ENCODE measurements at places on chromosomes 12 and 14.

DNA sequence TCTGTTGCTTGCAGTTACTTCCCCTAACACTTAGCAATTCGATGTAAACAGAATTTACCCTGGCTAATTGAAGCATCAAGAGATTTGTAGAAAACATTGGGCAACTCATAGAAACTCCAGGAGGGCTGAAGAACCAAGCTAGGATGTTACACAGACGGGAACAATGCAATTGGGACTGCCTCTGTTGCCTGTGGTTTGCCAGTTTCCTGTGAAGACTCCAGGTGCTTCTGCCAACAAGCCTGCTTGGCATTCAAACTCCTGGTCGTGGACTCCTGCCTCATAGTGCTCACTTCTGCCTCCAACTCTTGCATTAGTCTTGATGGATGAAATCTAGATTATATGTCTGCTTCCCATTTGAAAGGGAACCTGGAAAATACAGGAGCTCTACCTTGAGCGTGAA, 246.0 kb downstream of the BMP4 start:
- no peak for DNase-seq

- DNase-seq = no peak
Observed at GRCh38 chr14:21385188-21385904, 1.5 kb upstream of the SUPT16H start.

- DNase-seq = no peak
Observed at GRCh38 chr14:73239393-73240241, 2.3 kb downstream of the PAPLN start.

- DNase-seq = no peak
Observed at GRCh38 chr12:2646341-2646740, 148.4 kb upstream of the FKBP4 start.

DNA sequence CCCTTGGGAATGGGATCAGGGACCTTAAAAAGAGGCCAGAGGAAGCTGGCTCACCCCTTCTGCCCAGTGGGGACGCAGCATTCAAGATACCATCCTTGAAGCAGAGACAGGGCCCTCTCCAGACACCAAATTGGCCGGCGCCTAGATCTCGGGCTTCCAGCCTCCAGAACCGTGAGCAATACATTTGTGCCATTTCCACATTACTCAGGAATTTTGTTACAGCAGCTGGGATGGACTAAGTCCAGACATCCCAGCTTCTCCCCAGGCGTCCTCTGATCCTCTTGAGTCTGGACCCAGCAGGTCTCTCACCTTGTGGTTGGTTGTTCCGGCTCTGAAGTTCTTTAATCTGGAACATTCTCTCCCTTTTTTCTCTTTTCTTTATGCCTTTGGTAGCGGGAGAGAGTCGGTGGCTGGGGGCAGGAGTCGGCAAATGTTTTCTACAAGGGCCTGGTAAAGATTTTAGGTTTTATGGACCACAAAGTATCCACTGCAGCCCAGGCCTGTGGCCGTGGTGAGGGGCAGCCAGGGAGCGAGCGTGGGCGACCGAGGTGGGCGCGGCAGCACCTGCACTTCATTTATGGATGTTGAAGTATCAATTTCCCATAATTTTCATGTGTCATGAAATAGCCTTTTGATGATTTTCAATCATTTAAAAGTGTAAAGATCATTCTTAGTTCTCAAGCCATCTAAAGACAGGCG, 4.8 kb downstream of the CEP170B start:
- no peak for DNase-seq

GRCh38 chr12:86666316-86666715, 410.1 kb upstream of the MGAT4C start:
- no peak for DNase-seq

DNA sequence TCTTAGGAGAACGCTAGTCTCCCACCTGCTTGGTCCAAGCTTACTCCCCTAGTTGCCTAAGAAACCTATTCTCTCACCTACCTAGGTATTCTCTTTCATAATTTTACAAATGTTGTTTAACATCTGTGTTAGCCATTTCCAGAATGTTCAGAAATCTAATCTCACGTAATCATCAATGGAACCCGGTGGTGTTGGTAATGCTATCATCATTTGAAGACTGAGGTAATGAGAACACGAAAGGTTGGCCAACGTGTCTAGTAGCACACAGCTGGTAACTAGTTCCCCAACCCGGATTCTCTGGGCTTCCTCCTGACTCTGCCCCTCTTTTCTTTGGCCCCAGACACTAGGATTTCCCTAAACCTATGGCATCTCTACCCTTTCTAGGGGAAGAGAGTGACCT, 43.8 kb upstream of the EMP1 start:
- DNase-seq = no peak

DNA sequence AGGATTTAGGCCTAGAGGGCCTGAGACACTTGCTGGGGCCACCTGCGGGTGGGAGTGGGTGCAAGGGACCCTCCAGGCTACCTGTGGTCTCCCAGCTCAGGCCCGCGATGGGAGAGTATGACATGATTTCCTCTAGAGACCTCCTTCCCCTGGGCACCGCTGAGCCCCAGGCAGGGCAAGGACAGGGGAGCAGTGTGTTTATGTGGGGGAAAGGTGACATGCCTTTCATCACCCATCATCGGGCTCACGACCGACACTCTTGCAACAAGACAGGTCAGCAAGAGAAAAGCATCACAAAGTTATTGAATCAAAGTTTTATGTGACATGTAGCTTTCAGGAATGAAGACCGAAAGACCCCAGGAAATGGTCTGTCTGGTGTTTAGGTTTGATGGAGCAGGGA, 19.9 kb downstream of the SH2B3 start:
- DNase-seq = no peak

DNA sequence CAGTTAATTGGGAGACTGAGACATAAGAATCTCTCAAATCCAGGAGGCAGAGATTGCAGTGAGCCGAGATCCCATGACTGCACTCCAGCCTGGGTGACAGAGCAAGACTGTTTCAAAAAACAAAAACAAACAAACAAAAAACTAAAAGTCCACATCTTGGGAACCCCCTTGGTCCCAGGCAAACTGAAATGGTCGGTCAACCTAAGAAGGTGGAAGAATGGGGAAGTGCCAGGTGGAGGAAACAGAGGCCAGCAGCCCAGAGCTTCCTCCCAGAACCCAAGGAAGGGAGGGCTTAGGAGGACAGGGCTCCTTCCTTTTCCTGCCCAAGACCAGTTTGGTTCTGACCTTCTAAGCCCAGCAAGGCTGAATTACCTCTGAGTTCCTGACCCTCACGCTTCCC, 121.0 kb upstream of the FUT8 start:
- DNase-seq = no peak

- DNase-seq = no peak
Observed at GRCh38 chr14:26204728-26205479, 392.9 kb downstream of the NOVA1 start.

DNA sequence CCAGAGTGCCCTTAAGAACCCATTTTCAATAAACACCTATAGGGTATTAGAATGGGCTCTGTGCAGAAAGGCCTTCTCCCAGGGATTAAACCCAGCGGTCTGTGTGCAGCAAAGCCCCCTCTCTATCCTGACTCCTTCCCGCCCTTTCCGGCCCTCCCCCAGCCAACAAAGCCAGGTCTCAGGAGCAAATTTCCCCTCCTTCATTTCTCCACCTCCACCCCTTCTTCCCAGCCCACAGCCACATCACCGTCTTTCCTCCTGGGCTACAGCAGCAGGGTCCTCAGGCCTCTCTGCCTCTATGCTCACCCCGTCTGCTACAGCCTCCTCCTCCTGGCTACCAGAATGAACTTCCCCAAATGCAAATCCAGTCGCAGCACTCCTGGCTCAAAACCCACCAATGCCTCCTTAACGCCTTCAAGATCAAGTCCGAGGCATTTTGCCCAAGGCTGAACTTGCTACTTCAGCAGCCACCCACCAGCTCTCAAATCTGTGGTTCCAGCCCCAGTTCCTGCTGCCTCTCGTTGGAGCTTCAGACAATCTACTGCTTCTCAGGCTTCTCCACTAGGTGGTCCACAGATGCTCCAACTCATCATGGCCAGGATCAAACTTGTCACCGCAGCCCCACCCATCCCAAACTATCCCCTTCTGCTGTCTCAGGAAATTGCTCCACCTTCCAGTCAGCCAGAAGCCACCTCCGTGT, 134.8 kb downstream of the BCL11B start:
- no peak for DNase-seq
